ENCODE measurements at places on chromosomes 1 and 21.

- DNase-seq = no peak
Measured at GRCh38 chr1:246791303-246791918, 67.2 kb downstream of the SCCPDH start.

- no peak for DNase-seq
Measured at GRCh38 chr1:234102583-234102982, 198.1 kb downstream of the SLC35F3 start.

DNA sequence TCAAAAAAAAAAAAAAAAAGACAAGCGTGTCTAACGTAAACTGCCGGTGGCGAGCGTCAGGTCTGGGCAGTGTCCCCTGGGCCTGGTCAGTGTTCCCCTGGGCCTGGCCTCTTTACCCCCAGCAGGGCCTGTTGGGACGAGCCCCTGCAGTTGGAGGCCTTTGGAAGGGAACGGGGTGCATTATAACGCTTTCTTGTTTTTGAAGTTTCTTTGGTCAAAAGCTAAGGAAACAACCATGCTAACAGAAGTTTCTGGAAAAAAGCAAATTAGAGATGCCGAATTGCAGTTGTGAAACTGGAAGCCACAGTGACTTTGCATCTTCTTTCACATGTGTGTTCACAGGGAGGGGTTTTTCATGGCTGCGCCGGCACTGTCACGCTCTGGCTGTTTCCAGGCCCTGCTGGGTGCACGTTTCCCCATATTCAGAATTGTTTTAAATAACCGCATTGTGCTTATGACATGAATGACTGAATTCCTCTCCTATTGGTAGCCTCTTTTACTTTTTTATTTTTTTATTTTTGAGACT lies 16.0 kb downstream of the RRP1 start:
- no peak for DNase-seq

GRCh38 chr1:183778568-183779433 lies 26.1 kb upstream of the RGL1 start:
- DNase-seq = no peak

GRCh38 chr1:186715887-186716809 lies 35.9 kb upstream of the PTGS2 start:
- peak; percentile 88 for DNase-seq

- DNase-seq = no peak
Measured at GRCh38 chr1:101592845-101593244, 356.0 kb downstream of the S1PR1 start.

- DNase-seq = no peak
Measured at GRCh38 chr1:245118806-245119205, 36.0 kb upstream of the KIF26B start.

DNA sequence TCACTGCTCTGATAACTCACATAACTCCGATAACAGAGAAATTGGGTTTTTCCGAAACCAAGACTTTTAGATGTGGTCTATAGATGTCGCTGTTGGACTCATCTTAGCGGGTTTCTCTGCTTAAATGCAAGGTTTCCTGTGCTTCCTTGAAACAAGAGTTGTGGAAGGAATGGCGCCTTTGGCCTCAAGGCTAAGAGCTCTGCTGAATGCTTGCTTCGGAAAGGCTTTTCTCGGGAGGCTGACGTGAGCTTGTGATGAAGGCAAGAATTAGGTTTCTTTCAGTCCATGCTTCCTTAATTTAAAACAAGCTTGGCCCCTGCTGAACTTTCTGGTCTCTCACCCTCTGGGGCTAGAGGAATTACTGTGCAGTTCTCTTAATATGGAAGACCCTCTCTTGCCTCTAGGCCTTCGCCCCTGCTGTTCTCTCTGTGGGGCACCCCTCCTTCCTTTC lies 113.5 kb downstream of the MAP3K21 start:
- peak; percentile 71 for DNase-seq

GRCh38 chr1:19918057-19918456 lies 5.4 kb downstream of the PLA2G2E start:
- DNase-seq = peak; percentile 58

GRCh38 chr1:43453442-43454269 lies at the start of gene HYI:
Gene HYI (minus strand): TSS chr1:43453931. CDS start chr1:43453793, 138 bp downstream.
- peak; percentile 68 for DNase-seq

DNA sequence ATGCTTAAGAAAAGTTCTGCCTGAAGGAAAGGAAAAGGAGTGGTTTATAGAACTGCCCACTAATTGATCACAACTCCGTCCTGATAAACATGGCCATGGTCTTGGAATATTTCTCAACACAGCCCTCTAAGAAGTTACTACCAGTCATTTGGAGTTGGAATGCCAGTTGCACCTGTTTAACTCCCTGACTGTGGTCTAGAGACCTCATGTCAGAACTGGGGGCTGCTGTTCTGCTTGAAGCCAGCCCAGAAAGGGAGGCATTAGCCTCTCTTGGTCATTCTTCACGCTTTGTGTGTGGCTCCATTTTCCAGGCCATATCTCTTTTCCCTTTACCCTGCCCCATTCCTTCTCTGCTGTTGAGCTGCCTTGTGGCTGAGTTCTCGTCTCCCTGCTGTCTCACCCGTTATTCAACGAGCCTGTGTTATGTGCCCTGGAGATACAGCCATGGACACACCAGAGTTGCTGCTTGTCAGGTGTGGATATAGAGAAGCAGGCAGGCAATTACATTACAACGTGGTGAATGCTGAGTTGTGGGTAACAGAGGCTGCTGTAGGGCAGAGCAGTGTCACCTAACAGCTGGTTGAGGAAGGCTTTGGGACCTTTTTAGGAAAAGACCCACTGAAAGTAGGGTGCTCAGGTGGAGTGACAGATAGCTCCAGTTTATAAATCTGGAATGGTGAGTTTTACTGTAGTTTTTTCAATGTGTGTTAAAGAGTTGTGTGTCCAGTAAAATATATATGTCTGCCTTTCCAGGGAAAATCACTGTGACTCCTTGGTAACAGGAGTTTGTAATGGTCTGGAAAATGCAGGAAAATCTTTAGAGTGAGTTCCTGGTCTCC lies 137.0 kb upstream of the IPO9 start:
- no peak for DNase-seq

DNA sequence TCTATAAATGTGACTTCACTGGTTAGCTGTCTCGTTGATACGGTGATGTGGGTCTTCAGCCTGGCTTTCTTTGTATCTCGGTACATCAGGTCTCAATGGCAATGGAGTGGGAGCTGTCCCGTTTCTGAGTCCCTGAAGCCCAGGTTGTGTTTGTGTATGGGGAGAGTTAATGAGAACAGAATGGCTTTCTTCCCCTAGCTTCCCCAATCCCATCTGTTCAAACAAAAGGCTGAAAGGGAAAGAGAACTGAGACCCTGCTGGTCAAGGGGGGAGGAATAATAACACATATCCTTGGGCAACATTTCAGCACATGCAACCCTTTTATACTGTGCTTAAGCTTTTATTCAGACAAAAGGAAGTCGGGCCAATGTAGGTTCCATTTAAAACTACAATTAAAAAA lies 28.4 kb upstream of the CASQ2 start:
- no peak for DNase-seq

GRCh38 chr1:217402301-217402700 lies 228.6 kb downstream of the GPATCH2 start:
- DNase-seq = no peak

DNA sequence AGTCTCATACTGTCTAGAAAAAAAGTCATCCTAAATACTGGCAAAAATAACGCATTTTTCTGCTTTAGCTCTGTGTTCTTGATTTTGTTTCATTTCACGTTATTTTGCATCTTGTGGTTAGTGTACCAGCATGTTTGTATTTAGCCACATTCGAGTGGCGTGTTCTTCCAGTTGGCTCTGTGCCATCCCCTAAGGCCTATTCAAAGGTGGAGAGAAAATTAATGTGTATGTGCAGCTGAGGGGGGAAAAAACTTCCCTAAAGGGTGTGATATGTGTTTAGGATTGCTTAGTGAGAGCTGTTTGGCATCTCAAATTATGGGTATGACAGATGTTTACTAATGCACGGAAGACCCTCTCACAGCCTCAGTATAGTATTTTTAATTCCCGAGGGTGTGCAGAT lies 12.1 kb downstream of the DNAJC16 start:
- DNase-seq = no peak

- DNase-seq = no peak
Measured at GRCh38 chr1:161195171-161195570, 3.7 kb downstream of the ADAMTS4 start.

GRCh38 chr1:184395937-184396480 lies 9.2 kb downstream of the C1orf21 start:
- no peak for DNase-seq

DNA sequence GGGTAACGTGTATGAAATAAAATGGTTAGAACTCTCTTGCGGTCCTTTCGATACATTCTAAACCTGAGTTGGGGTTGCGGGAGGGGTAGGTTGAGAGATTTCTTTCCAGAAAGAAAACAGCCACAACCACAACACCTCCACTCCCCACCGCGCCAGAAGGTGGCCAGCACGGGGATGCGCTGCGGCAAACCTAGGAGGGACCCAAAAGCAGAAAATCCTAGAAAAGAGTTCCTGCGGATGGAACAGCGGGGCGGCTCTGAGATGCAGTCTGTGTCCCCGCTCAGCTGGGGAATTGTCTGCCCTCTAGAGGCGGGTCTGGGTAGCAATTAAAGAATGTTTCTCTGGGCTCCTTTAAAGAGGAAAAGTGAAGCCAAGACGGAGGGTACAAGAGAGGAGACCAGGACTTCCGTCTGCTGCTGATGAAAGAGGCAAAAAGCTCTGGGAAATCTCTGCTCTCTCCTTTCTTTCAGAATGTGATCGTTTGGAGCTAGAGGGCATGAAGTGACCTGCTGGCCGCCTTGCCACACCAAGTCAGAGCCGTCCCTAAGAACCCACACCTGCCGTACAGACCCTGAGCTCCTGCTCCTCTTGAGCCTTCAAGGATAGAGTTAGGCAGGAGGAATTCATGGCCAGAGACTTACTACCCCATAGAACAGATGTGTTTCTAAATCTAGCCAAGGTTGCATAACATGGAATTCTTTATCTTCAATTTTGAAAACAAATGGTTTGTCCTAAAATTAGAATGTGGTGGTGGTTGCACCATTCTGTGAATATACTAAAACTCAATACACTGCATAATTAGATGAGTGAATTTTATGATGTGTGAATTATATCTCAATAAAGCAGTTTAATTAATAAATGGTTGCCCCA lies 46.5 kb upstream of the COA6 start:
- DNase-seq = peak; percentile 75

- no peak for DNase-seq
Measured at GRCh38 chr1:19043579-19044443, 87.3 kb upstream of the IFFO2 start.

- DNase-seq = no peak
Measured at GRCh38 chr1:203668401-203668800, 41.8 kb downstream of the ATP2B4 start.

DNA sequence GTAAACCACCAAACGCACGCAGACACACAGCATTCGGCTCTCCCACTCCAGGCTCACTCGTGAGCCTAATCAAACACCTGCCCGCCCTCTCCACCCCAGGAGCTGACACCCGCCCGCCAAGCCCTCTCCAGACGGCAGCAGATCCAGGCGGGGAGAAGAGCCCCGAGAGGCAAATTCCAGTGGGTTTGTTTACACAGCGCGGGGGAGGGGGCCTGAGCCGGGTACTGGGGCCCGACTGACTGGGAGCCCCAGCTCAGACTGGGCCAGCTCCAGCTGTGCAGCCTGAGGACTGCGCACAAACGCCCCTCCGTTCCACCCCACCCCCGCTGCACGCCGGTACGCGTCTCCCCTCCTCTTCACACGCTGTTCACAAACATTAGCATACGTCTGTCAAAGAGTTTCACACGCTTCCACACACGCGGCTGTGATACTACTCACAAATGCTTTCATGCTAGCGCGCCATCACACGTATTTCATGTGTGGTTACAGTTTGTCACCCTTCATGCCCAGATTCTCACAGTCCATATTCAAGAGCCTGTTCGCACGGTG lies 1.0 kb upstream of the EFNA1 start:
- peak; percentile 81 for DNase-seq

- DNase-seq = no peak
Measured at GRCh38 chr1:186063091-186063657, 311.9 kb downstream of the TPR start.

GRCh38 chr21:34845521-34846451 lies 177.0 kb downstream of the CLIC6 start:
- peak; percentile 19 for DNase-seq

GRCh38 chr1:77642196-77642595 lies 40.3 kb downstream of the ZZZ3 start:
- no peak for DNase-seq

- DNase-seq = no peak
Measured at GRCh38 chr1:163959622-163960021, 599.4 kb upstream of the PBX1 start.

DNA sequence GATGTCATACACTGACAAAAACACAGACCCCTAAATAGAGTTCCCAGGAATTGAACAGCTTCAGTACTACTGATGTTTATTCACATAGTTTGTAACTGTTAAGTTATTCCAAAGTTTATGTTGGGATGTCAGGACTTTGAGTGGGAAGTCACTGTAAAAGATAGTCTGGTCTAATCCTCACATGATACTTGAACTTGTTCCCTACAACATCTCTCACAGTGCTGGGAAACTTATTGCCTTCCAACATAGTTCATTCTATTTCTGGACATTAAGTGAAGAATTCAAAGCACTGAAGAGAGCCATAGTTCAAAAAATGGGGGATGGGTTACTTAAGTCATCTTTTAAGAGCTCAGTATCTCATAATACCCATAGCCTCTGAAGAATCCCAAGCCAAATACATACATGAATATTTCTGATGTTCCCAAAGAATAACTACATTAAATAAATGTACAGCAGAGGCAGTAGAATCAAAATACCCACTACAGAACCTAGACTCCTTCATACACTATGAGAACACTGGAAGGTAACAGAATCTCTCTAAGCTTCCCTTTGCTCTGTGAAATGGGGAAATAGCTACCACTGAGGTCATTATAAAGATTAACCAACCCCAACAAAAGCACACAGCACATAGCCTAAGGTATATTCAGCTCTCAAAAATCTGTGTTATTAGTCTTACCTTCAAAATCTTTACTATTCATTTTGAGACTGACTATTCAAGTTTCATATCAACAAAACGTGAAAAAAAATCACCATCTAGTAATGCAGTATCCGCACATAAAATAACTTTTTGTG lies 81.4 kb downstream of the ESRRG start:
- no peak for DNase-seq

GRCh38 chr21:39633770-39634181 lies 21.0 kb downstream of the B3GALT5 start:
- no peak for DNase-seq

DNA sequence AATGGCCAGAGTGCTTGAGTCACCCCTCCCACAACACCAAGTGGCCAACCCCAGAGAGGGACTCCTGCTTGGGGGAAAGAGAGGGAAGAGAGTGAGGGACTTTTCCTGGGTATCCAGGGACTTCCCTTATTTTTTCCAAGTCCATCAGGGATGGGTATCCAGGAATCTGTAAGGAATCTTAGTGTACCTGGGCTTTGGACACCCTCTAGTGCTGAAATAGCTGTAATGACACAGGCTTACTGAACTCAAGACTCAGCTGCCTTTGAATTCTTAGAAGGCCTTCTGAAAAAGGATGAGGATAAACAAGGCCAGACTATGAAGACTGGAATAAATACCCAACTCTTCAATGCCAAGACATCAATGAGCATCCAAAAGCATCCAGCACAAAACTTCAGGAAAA lies 12.0 kb downstream of the TSHB start:
- DNase-seq = no peak
